ENCODE measurements at places on chromosomes 1 and 21. TPM values are rescaled to one million over a fixed set of nuclear protein-coding genes. Genes with fewer than 3 reads are reported as not detected.

DNA sequence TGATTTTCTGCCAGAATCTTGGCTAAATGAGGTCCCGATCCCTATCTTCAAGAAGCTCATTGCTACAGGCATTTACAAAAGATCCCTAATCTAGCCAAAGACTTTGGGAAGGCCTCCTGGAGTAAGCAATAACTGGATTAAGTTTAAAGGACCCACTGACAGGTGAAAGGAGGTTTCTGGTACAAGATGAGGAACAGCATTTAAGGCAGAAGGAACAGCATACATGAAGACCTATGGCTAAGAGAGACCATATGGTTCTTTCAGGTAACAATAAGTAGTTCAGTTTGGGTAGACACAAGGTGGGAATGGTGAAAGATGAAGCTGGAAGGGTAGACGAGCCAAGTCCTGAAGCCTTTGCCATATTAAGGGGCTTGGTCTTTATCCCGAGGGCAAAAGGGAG, 27.8 kb downstream of the SHISAL2A start:
- no peak overlapping the region for H3K27ac ChIP-seq
- H3K4me3 ChIP-seq = no peak overlapping the region
- H3K4me1 ChIP-seq = no peaks in the 10 kb centered on the region
- no peaks in the 10 kb centered on the region for H3K36me3 ChIP-seq
- DNase-seq = no peak

- no peaks in the 10 kb centered on the region for H3K27me3 ChIP-seq
- no peaks in the 10 kb centered on the region for H3K36me3 ChIP-seq
- no peak for DNase-seq
- H3K27ac ChIP-seq = no peak overlapping the region
- H3K4me1 ChIP-seq = peaks cover 3% of the 10 kb centered on the region
Observed at GRCh38 chr21:43652616-43653015, 6.7 kb downstream of the HSF2BP start.

DNA sequence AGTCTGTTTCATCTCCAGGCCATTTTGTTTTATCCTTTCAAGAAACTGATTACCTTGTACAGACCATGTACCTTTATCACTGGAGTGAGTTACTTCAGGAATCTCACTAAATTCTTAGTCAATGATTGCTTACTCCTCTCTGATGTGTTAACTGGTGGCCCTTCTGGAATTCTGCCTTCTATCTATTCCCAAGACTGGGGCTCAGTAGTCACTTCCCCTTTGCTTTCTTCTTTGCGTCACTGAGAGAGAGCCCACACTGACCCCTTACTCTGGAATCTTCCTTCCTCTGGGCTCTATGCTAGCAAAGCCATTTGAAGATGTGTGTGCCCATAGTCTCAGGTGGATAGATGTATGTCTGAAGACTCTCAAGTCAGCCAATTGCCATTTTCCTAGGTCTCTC, 34.6 kb downstream of the XCL2 start:
- H3K4me1 ChIP-seq = peaks cover 6% of the 10 kb centered on the region
- no peak overlapping the region for H3K4me3 ChIP-seq
- no peaks in the 10 kb centered on the region for H3K36me3 ChIP-seq

DNA sequence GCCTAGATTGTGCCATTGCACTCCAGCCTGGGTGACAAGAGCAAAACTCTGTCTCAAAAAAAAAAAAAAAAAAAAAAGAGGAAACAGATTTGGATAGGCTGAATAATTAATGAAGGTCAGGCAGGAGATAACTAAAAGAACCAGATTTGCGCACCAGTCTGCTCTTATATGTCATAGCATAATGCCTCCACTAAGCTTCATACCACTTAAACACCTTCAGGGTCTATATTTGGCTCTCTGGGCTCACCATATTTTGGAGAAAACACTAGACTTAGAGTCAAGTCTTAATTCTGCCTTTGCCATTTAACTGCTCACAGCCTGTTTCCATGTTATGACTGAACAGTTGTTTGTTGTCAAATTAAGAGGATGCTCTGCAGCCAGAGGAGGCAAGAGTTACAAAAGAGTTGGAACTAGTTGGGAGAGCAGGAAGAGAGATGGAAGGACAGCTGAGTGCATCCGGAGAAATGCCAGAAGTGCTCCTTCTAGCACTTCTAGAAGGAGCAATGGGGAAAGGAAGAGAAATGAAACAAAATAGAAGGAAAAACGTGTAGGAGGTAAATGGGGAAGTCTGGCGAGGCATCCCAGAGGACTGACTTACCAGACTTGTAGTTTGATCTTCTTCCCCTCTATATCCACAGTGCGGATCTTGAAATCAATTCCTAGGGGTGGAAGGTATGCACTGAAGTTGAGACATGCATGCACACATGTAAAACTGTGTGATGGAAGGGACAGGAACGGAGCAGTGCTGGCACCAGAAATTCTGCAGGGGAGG, 1.8 kb downstream of the RAB13 start:
- DNase-seq = no peak
- H3K4me3 ChIP-seq = no peak overlapping the region
- peaks cover 28% of the 10 kb centered on the region for H3K4me1 ChIP-seq
- H3K27ac ChIP-seq = peak overlapping the region; percentile 89
- H3K36me3 ChIP-seq = no peaks in the 10 kb centered on the region

GRCh38 chr1:21914880-21915640, 22.1 kb downstream of the HSPG2 start:
- no peaks in the 10 kb centered on the region for H3K36me3 ChIP-seq
- H3K27ac ChIP-seq = peak overlapping the region; percentile 54
- H3K4me1 ChIP-seq = peaks cover 65% of the 10 kb centered on the region
- DNase-seq = no peak

- no peaks in the 10 kb centered on the region for H3K27me3 ChIP-seq
- H3K4me1 ChIP-seq = peaks cover 20% of the 10 kb centered on the region
- no peak overlapping the region for H3K4me3 ChIP-seq
- DNase-seq = no peak
Observed at GRCh38 chr1:115314765-115315164, 23.3 kb downstream of the NGF start.

DNA sequence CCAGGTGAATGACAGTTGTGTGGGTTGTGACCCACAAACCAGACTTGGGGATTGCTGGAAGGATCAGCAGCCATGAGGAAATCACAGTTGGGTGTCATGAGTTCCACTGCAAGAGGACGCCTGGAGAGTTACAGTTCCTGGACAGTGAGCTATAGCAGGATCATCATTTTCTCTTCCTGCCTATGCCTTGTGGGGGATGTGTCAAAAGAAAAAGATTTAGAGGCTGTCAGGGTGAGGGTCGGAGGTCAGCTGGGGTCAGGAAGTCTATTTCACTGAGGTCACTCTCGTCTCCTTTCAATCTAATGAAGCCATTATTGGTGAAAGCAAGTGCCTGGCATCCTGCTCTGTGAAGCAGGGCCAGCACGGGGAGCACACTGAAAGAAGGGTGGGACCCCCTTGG, 7.0 kb upstream of the LIN28A start:
- no peaks in the 10 kb centered on the region for H3K4me1 ChIP-seq
- no peak overlapping the region for H3K4me3 ChIP-seq
- no peak for DNase-seq
- H3K27ac ChIP-seq = no peak overlapping the region
- no peaks in the 10 kb centered on the region for H3K27me3 ChIP-seq
- H3K36me3 ChIP-seq = no peaks in the 10 kb centered on the region

- no peaks in the 10 kb centered on the region for H3K36me3 ChIP-seq
- no peaks in the 10 kb centered on the region for H3K27me3 ChIP-seq
- H3K4me1 ChIP-seq = no peaks in the 10 kb centered on the region
- DNase-seq = no peak
Observed at GRCh38 chr1:41444246-41444645, 40.2 kb downstream of the EDN2 start.

ARHGEF16 gene
- 12.6 TPM for total RNA-seq

PLA2G2F gene
- total RNA-seq = not detected

GRCh38 chr1:3369446-3370076, 84.9 kb upstream of the ARHGEF16 start:
- no peak for DNase-seq
- H3K4me1 ChIP-seq = peaks cover 12% of the 10 kb centered on the region
- H3K36me3 ChIP-seq = no peaks in the 10 kb centered on the region

- no peak overlapping the region for H3K4me3 ChIP-seq
- peak; percentile 49 for DNase-seq
- no peak overlapping the region for H3K27ac ChIP-seq
- no peaks in the 10 kb centered on the region for H3K36me3 ChIP-seq
- H3K27me3 ChIP-seq = no peaks in the 10 kb centered on the region
Observed at GRCh38 chr21:43328958-43329691, 97.8 kb downstream of the SIK1 start.

OR2L3 gene
- not detected for total RNA-seq

DNA sequence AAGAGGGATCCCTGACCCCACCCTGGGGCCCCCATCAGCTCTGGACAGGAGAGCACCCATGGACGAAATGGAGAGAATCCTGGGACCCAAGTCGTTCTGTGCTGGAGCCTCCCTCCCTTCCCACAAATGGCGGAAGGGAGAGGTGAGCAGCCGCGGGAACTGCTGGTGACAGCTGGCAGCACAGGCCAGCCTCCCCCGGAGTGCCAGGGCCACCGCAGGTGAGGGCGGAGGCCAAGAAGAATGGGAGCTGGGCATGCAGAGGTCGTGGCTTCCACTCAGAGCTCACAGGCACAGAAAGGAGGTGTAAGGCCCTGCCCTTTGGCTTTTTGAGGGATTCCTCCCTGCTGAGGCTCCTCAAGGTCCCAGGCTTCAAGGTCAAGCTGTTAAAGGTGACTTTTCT, 24.6 kb downstream of the SLC1A7 start:
- no peak overlapping the region for H3K4me3 ChIP-seq
- no peaks in the 10 kb centered on the region for H3K4me1 ChIP-seq
- H3K27me3 ChIP-seq = no peaks in the 10 kb centered on the region
- no peak overlapping the region for H3K27ac ChIP-seq
- no peaks in the 10 kb centered on the region for H3K36me3 ChIP-seq
- no peak for DNase-seq

DNA sequence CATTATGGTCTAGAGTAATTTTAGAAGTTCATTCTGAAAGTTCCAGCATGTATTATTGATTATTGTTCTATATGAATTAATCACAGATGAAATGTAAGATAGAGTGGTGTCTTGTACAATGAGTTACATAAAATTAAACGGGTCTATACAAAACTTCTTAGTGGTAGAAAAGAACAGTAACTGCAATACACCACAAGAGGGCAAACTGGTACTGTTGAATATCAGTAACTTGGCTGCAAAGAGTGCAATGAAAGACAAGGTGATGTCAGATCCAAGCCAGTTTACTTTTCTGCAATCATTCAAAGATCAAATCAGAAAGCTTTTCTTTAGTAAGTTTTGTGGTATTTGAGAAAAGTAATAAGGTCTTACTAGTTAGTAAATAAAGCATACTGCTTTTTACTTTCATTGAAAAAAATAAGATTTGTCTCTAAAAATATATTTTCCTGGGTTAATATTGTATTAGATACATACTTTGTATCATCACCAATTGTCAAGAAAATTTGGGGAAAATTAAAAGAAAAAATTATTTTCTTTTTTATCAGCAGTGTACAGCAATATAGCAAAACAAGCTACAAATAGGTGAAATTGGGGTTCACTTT, 66.4 kb upstream of the BTG3 start:
- no peaks in the 10 kb centered on the region for H3K4me1 ChIP-seq
- DNase-seq = no peak
- H3K27me3 ChIP-seq = no peaks in the 10 kb centered on the region
- H3K4me3 ChIP-seq = no peak overlapping the region

DNA sequence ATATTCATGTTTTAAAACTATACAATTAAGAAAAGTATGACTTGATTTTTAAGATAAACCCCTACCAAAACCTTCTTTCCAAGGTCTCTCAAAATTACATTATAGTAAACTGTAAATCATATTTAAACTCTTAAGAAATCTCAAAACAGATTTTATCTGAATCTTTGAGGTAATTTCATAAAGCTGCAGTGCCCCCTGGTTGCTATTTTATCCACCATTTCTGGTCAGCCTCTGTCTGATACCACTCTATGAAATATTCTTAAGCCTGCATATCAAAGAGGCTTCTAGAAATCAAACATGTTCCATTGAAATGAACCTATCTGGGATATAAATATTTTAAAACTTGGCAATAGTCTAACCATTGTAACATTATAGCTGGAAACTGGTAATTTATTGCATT, 317.3 kb downstream of the COL11A1 start:
- no peak overlapping the region for H3K4me3 ChIP-seq
- no peaks in the 10 kb centered on the region for H3K36me3 ChIP-seq
- no peak overlapping the region for H3K27ac ChIP-seq

ATP6V0B gene
- 202 TPM for total RNA-seq

GRCh38 chr1:35657851-35658250, 16.5 kb upstream of the PSMB2 start:
- H3K4me3 ChIP-seq = no peak overlapping the region
- no peaks in the 10 kb centered on the region for H3K4me1 ChIP-seq
- no peaks in the 10 kb centered on the region for H3K27me3 ChIP-seq
- H3K27ac ChIP-seq = no peak overlapping the region
- no peak for DNase-seq
- no peaks in the 10 kb centered on the region for H3K36me3 ChIP-seq

DNA sequence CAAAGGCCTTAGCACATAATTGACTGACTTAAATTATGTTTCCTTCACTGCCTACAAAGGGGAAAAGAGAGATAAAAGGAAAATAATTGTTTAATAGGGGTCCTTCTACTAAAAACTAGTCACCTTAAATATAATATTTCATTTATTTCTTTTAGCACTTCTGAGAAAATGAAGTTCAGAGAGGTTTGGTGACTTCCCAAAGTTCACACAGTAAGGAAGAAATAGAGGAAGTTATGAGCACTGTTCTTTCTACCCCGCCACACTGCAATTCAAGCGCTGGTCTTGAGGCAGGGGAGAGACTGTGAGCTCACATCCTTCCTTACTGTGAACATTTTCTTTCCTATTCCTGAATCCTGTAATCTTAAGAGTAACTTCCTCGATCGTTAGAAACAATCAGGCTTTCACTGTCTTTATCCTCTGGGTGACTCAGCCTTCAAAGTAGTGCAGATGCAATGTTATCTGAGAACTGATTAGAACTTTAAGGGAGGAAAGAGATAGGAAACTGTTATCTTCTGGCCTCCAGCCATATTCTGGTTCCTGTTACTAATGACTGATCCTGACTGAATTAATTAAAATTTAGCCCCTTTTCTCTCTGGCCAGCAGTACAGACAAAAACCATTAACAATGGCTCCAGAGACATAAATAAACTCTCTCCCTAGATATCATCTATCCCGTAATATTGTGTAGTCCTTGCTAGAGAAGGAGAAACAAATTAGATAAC, 6.8 kb downstream of the RGS5 start:
- H3K27me3 ChIP-seq = no peaks in the 10 kb centered on the region
- H3K27ac ChIP-seq = no peak overlapping the region

DNA sequence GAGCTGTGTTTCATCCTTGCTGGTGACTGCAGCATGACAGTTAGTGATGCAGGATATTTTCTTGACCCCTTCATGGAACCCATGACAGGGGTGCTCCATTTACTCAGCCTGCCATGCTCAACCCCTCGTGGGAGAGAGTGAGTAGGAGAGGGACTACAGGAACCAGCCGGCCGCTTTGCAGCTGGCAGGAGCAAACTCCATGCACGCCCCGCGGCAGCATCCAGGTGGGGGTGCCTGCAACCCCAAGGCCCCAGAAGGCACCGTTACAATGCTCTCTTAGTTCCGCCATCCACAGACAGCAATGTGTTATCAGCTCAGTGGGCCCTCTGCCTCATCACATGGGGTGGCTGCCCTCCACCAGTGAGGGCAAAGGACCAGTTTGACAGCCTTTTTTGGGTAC, 135.1 kb downstream of the SLC35F3 start:
- no peak overlapping the region for H3K27ac ChIP-seq
- H3K4me3 ChIP-seq = no peak overlapping the region
- no peaks in the 10 kb centered on the region for H3K27me3 ChIP-seq
- no peaks in the 10 kb centered on the region for H3K4me1 ChIP-seq

All from upper lobe of left lung (tissue), 6 donors.